CD4-positive, alpha-beta T cell treated with Interleukin-4 for 1 hour (primary cell): ENCODE measurements at places on chromosomes 2 and 18.

DNA sequence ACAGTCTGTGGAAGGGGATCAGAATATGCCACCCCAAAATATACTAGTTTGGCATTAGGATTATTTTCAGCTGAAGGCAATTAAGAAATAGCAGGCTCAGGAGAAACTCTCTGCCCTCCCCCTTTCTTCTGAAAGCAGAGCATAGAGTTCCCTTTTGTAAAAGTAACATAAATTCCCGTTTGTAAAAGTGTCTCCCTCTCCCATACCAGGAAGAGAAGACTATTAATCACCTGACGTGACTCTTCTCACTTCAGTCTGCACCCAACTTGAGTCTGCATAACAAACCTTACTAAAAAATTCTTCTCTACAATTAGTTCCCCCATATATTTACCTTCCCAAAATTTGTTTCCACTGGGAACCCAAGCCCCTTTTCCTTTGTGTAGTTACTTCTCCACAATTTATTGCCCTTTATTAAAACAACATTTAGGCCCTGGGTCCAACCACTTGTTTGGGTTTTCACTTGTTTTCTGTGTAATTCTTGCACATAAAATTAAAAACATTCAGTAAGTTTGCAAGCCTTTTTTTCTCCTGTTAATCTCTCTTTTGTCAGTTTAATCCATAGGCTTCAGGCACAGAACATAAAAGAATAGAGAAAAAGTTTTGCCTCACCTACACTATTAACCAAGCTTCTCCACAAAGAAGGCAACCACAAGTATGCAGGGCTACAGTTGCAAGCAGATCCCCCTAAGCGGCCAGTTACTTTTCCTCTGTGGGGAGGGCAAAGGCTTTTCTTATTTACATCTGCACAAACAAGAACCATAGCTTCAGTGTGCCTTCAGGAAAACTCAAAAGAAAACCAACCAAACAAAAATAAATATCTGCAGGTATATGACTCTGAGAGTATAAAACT, 107.6 kb upstream of the MSH2 start:
- no peak for DNase-seq

GRCh38 chr2:206324869-206325268, 50.4 kb downstream of the ZDBF2 start:
- DNase-seq, result no peak

- DNase-seq, result no peak
These were observed 124.3 kb upstream of the DNAJC10 start for GRCh38 chr2:182591774-182592173.

GRCh38 chr2:176999301-176999700, 213.3 kb upstream of the HNRNPA3 start:
- DNase-seq, result no peak

GRCh38 chr2:33225350-33225749, 251.1 kb upstream of the RASGRP3 start:
- DNase-seq, result no peak

- no peak for DNase-seq
These were observed 57.7 kb downstream of the TSHZ1 start for GRCh38 chr18:75268364-75268646.

DNA sequence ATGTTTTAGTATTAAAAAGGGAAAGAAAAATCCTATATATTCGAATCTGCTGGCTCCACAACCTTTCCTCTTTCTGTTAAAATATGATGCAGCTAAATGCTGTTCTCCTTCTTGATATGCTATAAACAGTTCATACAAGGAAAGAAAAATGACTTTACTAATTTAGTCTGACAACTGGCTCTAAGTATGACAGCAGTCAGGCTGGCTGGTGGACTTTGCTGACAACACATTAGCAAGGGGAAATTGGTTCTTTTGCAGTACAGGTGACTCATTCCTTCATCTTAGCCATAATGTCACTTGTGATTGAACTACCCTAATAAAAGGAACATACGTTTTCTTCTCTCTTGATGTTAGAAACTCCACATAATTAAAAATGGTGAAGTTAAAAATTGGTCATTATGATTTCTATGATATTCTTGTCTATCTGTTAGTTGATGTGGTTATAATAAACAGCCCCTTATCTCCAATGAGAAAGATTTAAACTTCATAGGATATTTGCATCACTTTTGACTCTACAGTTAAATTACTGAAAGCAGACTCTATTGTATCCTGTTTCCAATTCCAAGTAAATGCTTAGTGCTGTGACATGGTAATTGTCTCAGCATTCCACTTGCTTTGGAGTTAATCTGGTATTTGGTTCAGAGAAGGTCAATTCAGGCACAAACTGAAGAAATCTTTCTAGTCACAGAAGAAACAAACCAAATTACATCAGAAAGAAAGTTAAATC, 315.3 kb upstream of the GULP1 start:
- DNase-seq, result no peak

GRCh38 chr2:176280156-176280555, 10.9 kb downstream of the MTX2 start:
- no peak for DNase-seq

DNA sequence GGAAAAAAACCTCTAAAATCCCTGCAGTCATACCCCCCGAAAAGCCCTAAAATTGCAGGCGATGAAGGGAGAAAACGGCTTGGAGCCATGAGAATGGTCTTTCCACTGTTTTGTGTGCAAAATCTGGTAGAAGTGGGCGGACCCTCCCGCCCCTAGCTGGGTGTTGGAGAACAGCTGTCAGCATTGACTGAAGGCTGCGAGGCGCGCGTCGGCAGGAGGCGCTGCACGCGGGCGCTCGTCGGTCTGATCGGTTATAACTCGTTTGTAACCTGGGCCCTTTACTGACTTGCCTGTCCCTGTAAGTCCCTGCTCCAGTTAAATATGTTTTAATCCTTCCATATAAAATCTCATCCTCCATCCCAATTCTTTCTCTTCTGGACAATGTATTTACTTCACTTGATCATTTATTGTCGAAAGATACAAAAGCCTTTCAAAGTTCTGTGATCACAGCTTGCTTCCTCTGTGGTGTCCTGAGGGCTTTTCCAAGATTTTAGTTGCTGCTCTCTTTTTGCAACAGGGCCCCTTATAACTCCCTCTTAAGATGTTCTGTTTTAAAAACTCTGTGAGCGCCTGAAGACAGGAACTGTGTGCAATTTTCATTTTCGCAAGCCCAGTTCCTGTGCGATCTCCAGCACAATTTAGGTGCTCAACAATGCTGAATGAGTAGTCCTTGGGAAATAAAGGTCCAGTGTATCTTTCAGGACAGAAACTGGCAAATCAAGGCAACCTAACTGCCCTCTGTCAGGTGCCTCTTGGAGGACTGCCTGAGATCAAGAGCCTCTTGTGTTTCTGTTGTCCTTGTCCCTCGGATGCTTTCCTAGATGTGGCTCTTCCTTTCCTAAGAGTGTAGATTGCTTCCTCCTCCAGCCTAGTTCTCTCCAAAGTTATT, 918 bp upstream of the HNRNPLL start:
- peak; percentile 85 for DNase-seq

- DNase-seq, result no peak
These were observed 133.9 kb downstream of the GFPT1 start for GRCh38 chr2:69253112-69253511.

DNA sequence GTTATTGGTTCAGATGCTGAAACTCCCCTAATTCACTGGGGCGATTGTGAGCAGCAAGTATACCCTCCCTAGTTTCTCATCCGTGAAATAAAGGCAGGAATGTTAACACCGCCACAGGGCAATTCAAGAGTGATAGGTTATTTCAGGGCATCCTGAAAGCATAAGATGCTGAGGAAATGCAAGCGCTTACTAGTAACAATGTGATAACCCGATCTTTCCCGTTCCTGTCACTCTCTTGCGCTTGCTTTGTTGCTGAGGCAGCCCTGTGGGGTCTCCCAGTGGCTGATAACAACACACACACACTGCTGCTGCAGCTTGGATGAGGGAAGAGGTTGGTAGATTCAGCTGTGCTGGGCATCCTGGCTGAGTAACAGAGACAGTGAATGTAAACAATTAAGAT, 259.3 kb downstream of the AGPS start:
- no peak for DNase-seq

DNA sequence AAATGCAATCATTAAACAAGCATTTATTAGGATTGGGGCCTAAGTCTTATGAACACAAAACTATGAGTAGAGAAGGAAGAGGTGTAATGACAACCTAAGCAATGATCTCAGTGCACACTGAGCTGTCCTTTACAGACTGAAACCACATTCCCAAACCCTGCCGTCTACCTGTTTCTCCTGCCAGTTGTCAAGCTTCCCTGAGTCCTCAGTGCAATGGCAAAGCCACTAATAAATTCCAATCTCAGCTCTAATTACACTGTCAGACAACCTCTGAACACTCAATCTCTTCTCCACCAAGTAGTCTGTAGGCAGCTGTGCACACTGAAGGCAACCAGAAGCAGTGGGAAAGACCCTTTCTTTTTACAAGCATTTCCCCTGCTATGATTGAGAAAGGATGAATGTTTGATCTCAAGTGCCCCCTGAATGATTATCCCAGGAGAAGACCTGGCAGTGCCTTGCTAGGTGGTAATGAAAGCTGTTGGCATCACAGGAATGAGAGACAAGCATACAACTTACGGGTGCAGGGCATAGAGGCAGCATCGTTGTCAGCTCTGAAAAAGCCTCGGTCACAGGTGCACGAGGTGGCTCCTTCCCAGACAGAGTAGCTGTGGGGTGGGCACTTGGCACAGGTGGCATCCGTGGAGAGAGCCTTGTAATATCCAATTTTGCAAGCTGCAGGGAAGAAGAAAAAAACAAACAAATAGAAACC, 71.4 kb downstream of the EPHA4 start:
- no peak for DNase-seq

- no peak for DNase-seq
These were observed 6.3 kb upstream of the RALBP1 start for GRCh38 chr18:9468998-9469397.

DNA sequence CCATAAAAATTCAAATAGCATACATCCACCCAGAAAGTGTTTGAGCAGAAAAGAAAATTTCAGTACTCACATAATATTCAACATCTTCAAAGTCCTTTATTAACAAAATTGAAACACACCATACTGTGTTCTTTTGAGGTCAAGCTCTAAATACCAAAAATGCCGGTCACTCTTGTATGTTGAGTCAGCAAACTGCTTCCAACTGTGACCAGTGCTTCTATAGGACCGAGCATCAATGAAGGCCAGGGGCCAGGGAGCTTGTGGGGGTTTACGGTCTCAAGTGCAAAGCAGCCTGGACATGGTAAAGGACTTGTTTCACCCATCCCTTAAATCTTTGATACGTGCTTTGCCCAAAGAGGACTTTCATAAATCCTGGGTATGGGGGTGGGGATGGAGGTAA, 112.7 kb upstream of the REV1 start:
- DNase-seq, result no peak

GRCh38 chr18:72160510-72161445, 383.4 kb downstream of the CBLN2 start:
- DNase-seq, result no peak

- DNase-seq, result no peak
These were observed 91.0 kb upstream of the KCNH7 start for GRCh38 chr2:162929571-162929970.

DNA sequence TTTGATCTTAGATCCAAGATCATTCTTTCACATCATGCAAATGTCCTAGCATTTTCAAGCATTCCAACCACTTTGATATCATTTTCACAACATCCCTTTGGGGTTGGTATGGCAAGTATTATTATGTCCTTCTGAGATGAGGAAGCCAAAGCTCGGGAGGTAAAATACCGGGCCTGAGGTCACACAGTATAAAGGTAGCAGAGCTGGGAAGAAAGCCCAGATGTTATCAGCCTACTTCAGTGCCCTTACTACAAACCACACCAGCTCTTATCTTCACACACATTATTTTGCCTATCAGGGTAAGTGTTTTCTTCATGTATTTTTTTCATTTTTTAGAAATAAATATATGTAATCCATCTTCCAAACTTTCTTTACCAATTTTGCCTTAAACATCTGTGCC, 4.2 kb upstream of the B4GALT6 start:
- no peak for DNase-seq

DNA sequence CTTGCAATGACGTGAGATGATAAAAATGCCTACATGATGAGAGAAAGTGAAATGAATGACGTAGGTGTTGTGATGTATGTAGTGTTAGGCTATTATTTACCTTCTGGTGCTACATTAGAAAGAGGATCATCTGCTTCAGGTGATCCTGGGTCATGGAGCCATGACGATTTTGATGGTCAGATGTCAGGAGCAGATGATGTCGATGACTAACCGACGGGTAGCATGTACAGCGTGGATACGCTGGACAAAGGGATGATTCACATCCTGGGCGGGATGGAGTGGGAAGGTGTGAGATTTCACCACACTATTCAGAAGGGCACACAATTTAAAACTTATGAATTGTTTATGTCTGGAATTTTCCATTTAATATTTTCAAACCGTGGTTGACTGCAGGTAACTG, 43.5 kb upstream of the ACVR1C start:
- no peak for DNase-seq

DNA sequence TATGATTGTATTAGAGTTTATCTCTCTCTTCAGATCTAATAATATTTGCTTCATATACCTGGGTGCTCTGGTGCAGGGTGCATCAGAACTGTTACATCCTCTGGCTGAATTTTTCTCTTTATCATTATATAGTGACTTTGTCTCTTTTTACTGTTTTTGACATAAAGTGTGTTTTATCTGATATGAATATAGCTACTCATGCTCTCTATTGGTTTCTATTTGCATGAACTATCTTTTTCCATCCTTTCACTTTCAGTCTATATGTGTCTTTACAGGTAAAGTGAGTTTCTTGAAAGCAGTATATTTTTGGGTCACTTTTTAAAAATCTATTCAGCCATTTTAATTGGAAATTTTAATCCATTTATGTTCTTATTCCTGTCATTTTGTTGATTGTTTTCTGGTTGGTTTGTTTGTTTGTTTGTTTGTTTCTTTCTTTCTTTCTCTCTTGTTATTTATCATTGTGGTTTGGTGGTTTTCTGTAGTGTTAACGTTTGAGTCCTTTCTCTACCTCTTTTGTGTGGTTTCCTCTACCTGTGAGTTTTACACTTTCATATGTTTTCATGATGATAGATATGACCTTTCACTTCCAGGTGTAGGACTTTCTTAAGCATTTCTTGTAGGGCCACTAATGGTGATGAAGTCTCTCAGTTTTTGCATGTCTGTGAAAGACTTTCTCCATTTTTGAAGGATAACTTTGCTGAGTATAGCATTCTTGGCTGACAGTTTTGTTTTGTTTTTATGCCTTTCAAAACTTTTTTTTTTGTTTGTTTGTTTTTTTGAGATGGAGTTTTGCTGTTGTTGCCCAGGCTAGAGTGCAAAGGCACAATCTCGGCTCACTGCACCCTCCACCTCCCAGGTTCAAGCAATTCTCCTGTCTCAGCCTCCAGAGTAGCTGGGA, 54.9 kb downstream of the CCNT2 start:
- no peak for DNase-seq

GRCh38 chr18:58865033-58865590, 435 bp downstream of the ZNF532 start:
- no peak for DNase-seq

GRCh38 chr2:45849491-45850283, 198.2 kb downstream of the PRKCE start:
- DNase-seq, result no peak

- DNase-seq, result no peak
These were observed 46.2 kb downstream of the FAM168B start for GRCh38 chr2:131046918-131047652.
